ENCODE measurements at places on chromosomes 4 and X.
A peak's percentile ranks its signal among the peaks of the same experiment; 100 is the strongest.

- no peak overlapping the region for H3K4me3 ChIP-seq
- no peak for DNase-seq
- H3K27me3 ChIP-seq: no peaks in the 10 kb centered on the region
- H3K27ac ChIP-seq: no peak overlapping the region
- H3K4me1 ChIP-seq: no peaks in the 10 kb centered on the region
These were observed 230.4 kb downstream of the EDA2R start for GRCh38 chrX:66408507-66408906.

- no peaks in the 10 kb centered on the region for H3K27me3 ChIP-seq
- H3K27ac ChIP-seq: no peak overlapping the region
- peaks cover 5% of the 10 kb centered on the region for H3K4me1 ChIP-seq
- no peak overlapping the region for H3K4me3 ChIP-seq
These were observed 172.5 kb upstream of the ANXA3 start for GRCh38 chr4:78379040-78379439.

- H3K4me3 ChIP-seq: no peak overlapping the region
- DNase-seq: no peak
- no peak overlapping the region for H3K27ac ChIP-seq
- no peaks in the 10 kb centered on the region for H3K36me3 ChIP-seq
- no peaks in the 10 kb centered on the region for H3K4me1 ChIP-seq
- no peaks in the 10 kb centered on the region for H3K27me3 ChIP-seq
These were observed 170.5 kb downstream of the NAA11 start for GRCh38 chr4:79155336-79155735.

GRCh38 chr4:1011022-1011665, at the start of gene FGFRL1:
FGFRL1 (plus strand) TSS chr4:1011626; CDS start chr4:1012486, 860 bp downstream.
- H3K36me3 ChIP-seq: no peaks in the 10 kb centered on the region
- DNase-seq: peak; percentile 92
- H3K27me3 ChIP-seq: peaks cover 21% of the 10 kb centered on the region
- H3K4me1 ChIP-seq: peaks cover 5% of the 10 kb centered on the region
- peak within 1 kb of the TSS; percentile 58 for H3K4me3 ChIP-seq
- H3K27ac ChIP-seq: peak within 1 kb of the TSS; percentile 70

DNA sequence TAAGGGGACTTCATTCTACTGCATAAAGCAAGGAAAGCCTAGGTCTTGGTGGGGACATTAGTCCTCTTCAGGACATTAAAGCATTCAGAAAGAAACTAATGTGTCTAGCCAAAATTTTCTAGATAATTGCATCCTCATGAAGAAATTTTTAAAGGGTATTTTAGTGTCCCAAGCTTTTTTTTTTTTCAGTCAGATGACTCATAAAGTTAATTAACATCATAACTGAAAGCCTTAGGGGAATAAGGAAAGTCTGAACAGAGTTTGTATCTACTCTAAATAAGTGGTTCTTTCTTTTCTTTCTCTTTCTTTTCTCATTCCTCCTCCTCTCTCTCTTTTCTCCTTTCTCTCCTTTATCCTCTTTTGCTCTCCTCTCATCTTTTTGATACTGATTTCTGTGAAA, 202.4 kb downstream of the ADAMTS3 start:
- H3K27me3 ChIP-seq: no peaks in the 10 kb centered on the region
- no peak for DNase-seq
- no peak overlapping the region for H3K4me3 ChIP-seq

GRCh38 chr4:118955515-118955914, 66.9 kb downstream of the SYNPO2 start:
- no peaks in the 10 kb centered on the region for H3K27me3 ChIP-seq
- no peaks in the 10 kb centered on the region for H3K4me1 ChIP-seq
- no peak overlapping the region for H3K27ac ChIP-seq
- no peaks in the 10 kb centered on the region for H3K36me3 ChIP-seq
- DNase-seq: no peak

GRCh38 chr4:112766422-112766821, 129.5 kb downstream of the LARP7 start:
- H3K27ac ChIP-seq: no peak overlapping the region
- no peak overlapping the region for H3K4me3 ChIP-seq
- no peaks in the 10 kb centered on the region for H3K27me3 ChIP-seq
- H3K36me3 ChIP-seq: no peaks in the 10 kb centered on the region
- H3K4me1 ChIP-seq: no peaks in the 10 kb centered on the region

All from RWPE2 (cell line).